NCI-H1436 treated with DMSO at 0.1 percent for 48 hours (cell line): ENCODE measurements at places on chromosomes 13 and 19.

DNA sequence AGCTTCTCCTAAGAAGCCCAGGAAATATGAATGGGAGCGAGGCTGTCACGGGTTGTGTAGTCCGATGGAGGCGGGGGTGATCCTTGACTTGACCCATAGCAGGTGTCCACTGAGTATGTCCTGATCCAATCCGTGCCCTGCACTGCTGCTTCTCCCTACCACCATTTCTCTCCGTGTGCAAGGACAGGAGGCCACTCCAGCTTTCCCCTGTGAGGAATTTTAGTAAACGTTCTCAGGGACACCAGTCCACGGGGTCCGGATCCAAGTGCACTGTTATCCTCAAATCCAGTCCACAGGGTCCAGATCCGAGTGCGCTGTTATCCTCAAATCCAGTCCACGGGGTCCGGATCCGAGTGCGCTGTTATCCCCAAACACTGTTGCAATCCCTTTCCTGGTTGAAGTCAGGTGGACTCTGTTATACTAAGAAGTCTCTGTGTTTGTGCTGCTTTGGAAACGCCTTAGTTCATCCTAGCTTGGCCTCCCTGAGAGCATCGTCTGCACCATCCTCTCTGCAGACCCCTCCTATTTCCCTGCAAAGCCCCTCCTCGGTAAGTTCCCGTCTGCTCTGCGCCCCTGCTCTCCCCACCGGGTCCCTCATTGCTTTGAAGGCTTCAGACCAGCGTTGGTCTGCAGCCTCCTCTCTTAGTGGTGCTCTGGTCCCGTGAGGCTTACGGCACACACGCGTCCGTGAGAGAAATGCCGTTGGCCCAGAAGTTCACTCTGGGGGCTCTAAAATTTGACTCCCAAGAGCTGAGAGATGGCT lies 303.5 kb downstream of the TEX29 start:
- DNase-seq = no peak

DNA sequence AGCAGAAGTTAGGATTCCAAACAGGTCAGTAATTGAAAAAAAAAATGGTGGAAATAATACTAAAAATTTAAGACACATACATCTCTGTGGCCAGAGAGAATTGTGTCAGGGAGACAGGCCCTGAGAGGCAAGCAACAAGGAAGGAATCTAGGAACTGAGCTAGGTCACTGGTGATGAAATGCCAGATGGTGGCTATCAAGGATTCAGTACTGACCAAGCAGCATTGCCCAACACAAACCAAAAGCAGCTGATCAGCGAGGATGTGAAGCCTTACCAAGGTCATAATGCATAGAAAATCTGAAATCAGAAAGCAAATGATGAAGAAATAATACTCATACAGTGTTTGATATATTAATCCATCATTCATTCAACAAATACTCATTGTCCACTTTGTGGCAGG lies 905.0 kb downstream of the GPC5 start:
- DNase-seq = no peak

DNA sequence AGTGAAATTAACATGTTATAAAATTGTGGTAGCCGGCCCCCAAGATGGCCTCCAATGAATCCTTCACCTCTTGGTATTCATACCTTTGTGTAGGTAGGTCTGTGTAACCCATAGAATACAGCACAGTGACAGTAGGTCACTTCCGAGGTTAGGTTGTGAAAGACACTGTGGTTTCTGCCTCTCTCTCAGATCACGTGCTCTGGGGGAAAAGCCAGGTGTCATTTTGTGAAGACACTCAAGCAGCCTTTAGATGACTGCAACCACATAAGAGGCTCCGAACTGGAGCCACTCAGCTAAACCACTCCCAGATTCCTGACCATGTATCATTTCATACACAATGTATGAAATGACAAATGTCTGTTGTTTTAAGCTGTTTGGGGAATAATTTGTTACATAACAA lies 9.8 kb upstream of the USPL1 start:
- DNase-seq = no peak

DNA sequence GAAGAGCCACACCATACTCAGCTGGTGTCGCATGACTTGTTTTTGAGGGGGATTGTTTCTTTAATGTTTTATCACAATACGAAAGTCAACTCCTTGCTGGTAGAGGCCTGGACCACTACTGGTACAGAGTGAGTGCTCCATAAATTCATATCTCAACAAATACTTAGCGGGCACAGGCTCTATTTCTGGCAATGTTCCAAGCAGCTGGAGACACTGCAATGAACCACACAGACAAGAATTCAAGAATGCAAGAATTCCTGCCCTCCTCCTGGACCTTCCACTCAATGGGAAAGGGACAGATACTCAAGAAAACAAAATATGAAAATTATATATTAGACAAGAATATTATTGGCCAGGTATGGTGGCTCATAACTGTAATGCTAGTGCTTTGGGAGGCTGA lies 5.1 kb upstream of the FXYD5 start:
- no peak for DNase-seq

GRCh38 chr13:104098421-104098820 lies 1032.2 kb upstream of the SLC10A2 start:
- DNase-seq = no peak

DNA sequence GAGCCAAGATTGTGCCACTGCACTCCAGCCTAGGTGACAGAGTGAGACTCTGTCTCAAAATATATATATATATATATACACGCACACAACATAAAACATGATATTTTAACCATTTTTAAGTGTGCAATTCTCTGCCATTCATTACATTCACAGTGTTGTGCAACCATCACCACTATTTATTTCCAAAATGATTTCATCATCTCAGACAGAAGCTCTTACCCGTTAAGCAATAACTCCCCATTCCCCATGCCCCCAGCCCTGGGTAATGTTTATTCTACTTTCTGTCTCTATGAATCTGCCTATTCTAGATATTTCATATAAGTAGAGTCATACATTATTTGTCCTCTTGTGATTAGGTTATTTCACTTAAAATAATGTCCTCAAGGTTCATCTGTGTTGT lies 20.3 kb downstream of the WDR88 start:
- no peak for DNase-seq

DNA sequence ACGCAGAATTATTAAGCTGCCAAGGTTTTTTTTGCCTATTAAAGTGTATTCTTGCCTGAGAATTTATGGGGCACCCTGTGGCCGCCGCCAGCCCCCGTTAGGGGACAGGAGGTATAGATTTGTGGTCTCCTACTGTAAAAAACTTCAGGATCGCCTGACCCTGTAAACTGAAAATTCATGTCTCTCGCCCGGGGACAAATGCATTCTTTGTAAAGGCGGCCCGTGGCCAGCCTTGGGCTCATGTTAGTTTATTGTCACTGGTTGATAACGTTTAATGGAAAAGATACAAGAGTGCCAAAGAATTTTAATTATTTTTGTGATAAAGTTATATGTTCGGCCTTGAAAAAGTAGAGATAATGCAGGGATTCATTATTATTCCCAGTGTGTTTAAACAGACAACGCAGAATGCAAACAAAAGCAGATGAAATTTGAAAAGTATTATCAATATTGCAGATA lies 141.7 kb downstream of the URI1 start:
- DNase-seq = no peak

- DNase-seq = no peak
Measured at GRCh38 chr13:110540871-110541525, 20.5 kb downstream of the RAB20 start.

- DNase-seq = no peak
Measured at GRCh38 chr13:35824825-35825224, 306.4 kb downstream of the DCLK1 start.
